ENCODE measurements at places on chromosomes 12 and 14.

DNA sequence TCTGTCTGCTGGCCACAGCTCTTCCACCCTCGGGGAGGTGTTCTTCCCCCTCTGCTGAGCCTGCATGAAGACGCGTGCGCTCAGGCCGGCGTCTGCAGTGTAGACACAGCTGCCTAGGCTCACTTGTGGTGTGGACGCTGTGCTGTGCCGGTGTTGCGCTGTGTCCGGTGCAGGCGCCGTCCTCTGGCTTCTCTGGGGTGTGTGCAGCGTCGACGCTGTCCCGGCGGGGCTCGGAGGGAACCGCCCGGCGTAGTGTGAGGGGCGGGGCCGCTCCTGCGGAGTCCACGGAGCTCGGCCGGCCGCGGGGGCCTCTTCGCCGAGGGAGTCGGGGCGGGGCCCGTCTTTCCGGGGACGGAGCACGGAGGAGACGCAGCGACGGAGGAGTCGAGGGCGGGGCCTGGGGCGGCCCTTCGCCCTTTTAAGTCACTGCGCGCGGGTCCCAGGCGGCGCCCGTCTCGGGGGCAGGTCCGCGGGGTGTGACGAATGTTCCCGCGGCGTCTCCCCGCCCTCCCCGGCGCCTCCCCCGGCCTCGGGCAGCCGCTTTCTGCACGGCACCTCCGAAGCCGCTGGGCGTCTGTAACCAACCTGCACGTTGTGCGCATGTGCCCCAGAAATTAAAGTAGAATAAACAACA is 45.2 kb downstream of the NOC4L start:
- peak; percentile 86 for DNase-seq

DNA sequence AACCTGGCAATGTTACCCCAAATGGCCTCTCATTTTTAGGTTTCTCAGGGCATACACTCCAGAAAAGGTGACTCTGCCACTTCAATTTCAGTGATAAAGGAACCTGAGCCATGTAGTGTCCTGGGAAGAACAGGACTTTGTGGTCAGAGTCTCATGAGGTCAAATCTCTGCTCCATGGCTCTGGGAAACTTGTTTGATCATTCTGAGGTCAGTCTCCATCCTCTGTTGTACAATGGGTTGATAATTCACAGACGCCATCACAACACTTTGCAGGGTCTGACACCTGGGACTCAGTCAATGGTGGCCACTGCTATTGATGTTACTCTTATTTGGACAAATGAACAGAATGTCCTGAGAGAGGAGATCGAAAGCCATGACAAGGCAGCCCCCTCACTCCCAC is 31.1 kb upstream of the SMOC1 start:
- DNase-seq, result no peak

GRCh38 chr12:131991816-131992430 is 42.2 kb downstream of the EP400 start:
- DNase-seq, result no peak

DNA sequence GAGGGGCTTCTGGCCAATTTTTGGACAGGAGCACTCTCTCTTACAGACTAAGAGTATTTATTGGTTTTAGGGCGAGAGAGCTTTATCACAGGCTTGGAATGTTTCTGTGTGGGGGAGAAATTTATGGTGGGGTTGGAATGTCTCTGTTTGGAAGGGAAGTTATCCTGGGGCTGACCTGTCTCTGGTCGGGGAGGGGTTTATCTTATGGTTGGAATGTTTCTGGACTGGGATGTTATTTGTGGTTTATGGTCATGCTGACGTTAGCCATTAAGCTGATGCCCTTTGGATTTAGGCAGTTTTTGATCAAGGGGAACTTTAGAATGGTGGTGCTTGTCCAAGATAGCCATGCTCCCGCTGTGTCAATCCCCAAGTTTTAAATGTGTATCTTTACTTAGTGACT is 614.8 kb downstream of the DIO2 start:
- no peak for DNase-seq

DNA sequence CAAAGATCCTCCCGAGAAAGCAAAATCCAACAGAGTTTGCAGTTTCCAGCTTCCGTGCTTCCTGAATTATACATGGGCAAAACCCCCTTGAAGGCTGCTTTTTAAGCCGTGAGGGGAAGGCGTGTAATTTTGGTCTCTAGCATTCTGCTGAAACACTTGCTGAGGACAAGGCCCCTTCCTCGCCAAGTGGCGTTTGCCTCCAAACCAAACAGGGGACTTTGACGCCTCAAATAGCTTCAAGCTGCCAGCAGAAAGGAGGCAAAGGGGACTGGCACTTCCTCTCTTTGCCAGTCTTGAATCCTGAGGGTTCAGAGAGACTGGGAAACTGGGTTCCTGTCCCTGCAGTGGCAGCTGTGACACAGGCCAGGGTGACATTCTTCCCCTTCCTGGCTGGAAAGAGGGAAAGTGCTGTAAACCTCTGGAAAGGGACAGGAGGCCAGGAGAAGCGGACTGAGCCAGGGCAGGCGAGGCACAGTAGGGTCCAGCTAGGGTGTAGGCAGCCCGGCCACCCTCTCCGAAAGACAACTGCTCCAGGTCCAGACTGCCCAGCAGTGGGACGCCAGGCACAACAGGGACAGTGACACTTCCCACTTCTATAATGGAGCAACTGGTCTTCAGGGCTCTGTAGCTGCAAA is 96.2 kb upstream of the MED13L start:
- DNase-seq, result no peak

GRCh38 chr14:102028733-102029132 is 58.1 kb downstream of the HSP90AA1 start:
- no peak for DNase-seq

DNA sequence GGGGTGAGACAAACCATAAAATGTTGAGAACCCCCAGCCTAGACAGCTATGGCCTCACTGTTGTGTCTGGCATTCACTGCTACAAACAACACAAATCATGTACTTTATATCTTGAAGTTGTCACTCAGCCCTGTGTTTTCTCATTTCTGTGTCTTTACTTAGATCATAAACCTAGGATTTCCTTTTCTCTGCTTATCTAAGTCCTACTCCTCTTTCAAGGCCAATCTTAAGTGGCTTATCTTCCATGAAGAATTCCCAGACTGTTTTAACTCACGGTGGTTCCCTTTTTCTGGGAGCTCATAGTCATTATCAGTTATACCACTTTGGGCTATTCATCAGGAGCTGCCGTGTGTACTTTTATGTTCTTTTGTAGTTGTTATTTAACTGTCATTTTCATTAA is 42.1 kb downstream of the FLRT2 start:
- no peak for DNase-seq

All from NCI-H1417 (cell line).